Tongue (tissue), 3 donors: ENCODE measurements at places on chromosomes 7 and 10. TPM values are rescaled to one million over a fixed set of nuclear protein-coding genes. Genes with fewer than 3 reads are reported as not detected.

DNA sequence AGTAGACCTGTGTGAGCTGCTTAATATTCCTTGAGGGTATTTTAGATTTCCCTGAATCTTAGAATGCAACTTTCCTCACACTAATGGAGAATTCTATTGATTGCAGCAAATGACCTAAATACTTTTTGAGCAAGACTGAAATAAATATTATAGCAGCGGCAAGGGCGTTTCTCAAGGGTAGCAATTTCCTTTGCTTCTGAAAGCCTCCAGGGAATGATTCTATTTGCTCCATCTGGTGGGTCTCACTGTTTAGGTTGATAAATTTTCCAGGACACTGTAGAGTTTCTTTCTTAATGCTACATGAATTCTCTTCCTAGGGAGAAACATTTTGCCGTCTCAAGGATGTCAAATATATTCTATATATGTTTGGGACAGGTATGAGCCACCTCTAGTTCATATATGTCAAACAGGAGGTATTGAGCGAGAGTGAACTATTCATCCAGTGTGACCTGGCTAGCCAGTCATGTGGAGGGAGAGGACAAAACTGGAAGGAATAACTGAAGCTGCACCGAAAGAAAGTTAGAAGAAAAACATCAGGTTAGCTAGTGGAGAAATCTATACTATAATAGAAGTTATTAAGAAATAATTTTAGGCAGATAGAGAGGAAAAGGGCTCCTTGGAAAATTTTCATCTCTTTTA, 57.9 kb upstream of the FZD8 start:
- DNase-seq, result no peak

DNA sequence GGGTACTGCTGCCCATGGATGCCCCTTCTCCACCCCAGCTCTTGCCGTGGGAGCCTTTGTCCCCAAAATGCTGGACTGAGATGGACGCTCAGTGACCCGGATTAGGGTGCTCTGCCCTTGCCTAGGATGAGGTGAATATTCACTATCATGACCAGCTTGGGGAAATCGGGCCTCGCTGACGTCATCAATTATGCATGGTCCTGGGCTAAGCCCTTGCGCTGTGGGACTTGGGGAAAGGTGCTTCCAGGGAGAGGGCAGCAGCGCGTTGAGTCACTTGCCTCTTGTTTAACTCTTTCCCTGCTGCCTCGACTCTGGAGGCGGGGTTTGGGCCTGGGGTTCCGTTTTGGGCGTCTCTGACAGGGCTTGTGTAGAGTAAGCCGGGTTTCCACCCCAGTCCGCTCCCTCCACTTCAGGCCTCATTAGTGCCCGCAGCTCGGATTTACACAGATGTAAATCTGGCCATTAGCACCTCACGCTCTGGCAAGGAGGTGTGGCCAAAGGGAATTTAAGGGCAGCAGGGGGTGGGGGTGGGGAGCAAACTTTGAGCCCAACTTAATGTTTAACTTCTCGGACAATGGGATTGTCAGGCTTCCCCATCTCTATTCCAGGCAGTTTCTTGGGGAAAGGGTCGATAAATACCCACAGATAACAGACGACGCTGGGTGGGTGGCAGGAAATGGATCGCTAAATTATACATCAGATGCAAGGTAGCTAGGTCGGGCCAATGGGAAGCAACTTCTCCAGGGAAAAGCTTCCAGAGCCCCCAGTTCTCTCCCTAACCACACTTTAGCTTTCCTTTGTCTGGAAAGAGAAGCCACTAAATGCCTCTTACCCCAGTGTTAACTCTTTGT, 51.3 kb upstream of the TCF7L2 start:
- peak; percentile 7 for DNase-seq

The PIK3CG gene
- total RNA-seq, result 3.5 TPM

DNA sequence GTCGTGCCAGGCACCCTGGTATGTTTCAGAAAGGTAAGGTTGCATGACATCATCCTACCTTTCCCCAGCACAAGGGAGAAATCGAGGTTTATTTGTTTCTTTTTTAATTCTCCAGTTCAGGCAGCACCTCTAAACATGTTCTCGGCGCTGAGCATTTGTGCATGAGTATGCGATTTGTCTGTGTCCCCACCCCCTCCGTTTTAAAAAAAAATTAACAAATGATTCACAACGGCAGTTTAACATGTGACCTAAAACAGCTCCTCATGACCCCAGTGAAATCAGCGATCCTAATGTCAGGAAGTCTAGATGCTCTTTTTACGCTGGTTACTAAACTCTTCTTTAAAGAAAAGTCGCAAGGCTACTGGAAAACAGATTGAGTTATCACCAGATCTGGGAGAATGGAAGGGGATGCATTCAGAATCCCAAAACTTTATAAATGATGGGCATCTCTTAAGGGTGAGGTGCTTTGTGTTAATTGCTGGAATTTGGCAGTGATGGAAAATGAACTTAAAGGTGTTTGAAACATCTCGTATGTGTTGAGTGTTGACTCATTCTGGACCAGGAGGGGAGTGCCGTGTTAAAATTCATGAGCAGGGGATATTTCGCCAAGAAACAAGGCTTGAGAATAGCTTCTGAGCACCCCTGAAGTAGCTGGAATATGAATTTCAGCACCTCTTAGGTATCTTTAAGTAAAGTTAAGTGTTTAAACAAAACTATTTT, 106.8 kb upstream of the PDCD4 start:
- DNase-seq, result no peak

The ZDHHC16 gene
- 35.9 TPM for total RNA-seq

- no peak for DNase-seq
Measured at GRCh38 chr10:86785968-86786367, 29.5 kb downstream of the BMPR1A start.

GRCh38 chr10:29555746-29556481, 78.9 kb downstream of the SVIL start:
- no peak for DNase-seq

DNA sequence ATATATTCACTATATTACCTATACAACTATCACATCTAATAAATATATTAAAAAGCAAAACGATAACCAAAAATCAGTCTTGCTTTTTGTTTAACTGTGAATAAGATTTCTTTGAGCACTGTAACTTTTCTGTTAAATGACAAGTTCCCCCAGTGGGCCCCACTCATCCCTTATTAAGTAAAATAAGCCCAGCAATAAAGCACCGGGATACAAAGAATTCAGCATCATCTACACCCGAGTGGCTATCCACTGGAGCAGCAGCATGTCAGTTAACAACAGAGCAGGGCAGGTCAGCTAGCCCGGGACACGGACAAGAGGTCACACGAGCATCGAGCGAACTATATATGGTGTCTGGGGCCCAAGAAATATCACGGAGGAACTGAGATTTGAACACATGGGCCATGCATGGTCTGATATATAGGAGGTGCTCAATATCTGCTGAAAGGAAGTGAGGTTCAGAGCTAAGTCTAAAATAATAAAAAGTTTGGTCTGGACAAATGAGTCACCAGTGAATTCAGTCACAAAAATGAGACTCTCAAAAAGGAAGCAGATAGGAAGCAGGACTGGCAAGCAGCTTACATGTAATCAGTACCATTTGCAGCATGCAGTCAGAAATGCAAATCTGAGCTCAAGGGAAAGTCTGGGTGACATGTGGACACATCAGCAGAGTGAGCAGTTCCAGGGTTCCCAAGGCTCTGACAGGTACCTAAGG, 4.1 kb downstream of the ERCC6 start:
- DNase-seq, result no peak

GRCh38 chr10:78915190-78915518, 153.6 kb upstream of the ZMIZ1 start:
- no peak for DNase-seq

- no peak for DNase-seq
Measured at GRCh38 chr10:72509206-72509799, 116.6 kb downstream of the MICU1 start.

- DNase-seq, result no peak
Measured at GRCh38 chr10:73840056-73840402, 28.6 kb upstream of the NDST2 start.

DNA sequence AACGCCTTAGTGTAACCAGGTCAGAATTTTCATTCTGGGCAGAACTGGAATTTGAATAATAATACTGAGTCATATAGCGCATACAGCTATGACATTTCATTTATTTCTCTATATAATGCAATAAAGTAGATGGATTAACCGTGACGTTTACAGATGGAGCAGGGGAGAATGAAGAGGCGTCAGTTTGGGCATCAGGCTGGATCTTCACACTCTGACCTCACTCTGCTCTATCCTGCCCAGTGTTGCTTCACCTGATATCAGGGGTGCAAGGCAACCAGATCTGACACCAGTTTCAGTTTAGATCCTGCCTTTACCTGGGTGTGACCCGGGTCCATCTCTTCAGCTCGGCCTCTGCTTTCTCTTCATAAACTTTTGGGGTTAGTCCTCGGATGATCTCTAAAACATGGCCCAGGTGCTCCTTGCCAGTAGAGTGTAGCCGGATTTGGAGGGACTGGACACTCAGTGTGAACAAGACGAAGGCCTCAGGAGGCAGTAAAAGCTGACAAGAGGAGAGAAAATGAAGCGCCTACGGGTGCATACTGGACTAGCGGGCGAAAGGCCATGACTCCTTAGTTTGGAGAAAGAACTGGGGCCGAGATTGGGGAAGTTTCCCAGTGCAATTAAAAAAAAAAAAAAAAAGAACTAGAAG, 1.4 kb upstream of the ZYX start:
- DNase-seq, result no peak
